ENCODE measurements at places on chromosomes 1 and 21.

DNA sequence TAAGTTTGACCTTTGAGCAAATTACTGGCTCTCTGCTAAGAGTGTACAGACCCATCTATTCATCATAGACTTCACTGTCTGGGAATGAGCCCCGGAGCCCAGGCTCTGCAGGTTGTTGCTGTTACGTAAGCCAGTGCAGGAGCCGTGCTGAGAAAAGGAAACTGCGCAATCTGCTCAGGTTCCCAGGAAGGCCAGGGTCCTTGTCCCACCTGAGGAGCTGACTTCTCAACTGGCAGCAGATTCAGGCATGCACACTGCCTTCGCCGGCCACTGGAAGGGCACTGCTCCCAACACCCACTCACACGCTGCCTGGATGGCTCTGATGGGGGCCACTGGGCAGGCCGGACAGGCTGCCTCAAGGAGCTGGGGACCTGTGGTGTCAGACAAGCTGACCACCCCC lies 19.5 kb downstream of the RCAN1 start:
- no peak for DNase-seq

- DNase-seq, result no peak
Observed at GRCh38 chr1:97006044-97006661, 284.6 kb downstream of the PTBP2 start.

GRCh38 chr1:47758341-47759250 lies 238.6 kb downstream of the TRABD2B start:
- no peak for DNase-seq

DNA sequence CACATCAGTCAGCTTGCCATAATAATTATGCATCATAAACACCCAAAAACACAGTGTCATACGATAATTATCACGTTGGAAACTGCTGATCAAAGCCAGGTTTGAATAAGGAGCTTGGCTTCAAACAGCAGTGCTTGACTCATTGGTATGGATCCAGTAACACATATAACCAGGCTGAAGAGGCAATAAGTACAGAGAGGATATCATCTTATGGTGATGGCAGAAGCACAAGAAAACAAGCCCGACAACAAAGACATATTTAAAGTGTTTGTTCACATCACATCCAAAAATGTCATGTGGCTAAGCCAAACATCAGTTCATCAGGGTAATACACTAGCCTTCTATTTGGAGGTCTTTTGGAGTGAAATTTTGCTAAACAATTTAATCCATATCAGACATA lies 389.7 kb downstream of the NCAM2 start:
- no peak for DNase-seq

GRCh38 chr1:84975035-84975434 lies 21.9 kb downstream of the MCOLN2 start:
- no peak for DNase-seq

DNA sequence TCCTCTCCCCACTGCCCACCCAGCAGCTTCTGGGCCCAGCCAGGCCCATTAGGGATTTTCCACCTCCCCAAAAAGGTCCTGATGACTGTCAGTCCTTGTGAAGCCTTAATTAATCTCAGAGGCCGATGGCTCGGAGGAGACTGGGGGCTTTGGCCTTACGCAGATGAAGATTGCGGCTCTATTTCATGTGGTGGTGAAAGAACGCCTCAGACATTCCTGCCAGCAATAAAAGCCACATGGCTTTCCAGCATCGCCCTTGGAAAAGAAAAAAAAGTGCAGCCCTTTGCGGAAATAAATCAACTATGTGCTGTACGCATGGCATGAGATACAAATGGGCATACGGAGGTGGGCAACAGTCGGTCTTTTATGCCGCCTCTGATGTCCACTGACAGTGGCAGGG lies 6.6 kb upstream of the RUNX3 start:
- DNase-seq, result no peak

DNA sequence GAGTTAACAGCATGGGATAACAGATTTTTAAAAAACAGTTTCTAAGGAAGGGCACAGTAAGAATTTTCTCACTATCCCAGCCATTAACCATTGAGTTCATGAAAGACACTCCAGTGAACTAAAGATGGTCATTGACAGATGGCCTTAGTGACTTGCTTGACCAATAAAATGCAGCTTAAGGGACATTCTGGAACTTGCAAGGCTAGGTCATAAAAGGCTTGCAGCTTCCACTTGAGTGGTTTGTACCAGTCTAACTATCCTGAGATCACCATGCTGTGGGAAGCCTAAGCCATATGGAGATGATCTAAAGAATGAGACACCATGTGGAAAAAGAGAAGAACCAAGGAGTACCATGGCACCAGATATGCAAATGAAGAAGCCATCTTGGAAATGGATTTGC lies 37.9 kb upstream of the MUTYH start:
- no peak for DNase-seq
